T-helper 2 cell (primary cell): ENCODE measurements at places on chromosomes 13 and 19.

GRCh38 chr13:70391678-70392077 lies 283.4 kb upstream of the KLHL1 start:
- no peak for DNase-seq

GRCh38 chr19:46862503-46862834 lies 1.7 kb downstream of the ARHGAP35 start:
- DNase-seq, result no peak

DNA sequence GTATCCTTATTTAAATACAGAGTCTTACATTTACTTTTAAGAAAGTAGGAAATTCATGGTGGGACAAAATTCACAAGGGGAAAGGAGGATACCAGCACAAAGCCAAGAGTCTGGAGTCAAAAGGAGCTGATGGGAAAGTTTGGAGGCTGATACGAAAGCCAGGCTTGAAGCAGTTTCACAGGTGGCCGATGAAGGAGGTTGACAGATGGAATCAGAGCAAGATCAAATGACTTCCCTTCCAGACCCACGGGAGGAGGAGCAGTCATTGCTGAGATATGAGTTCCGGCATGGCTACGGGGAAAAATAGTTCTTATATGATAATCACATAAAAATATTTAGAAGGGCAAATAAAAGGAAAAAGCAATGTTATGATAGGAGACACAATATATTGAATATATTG lies 65.0 kb downstream of the DGKH start:
- no peak for DNase-seq

- DNase-seq, result no peak
Observed at GRCh38 chr19:17469092-17469480, 1.2 kb upstream of the SLC27A1 start.

GRCh38 chr13:29802621-29803020 lies 47.8 kb downstream of the UBL3 start:
- no peak for DNase-seq

DNA sequence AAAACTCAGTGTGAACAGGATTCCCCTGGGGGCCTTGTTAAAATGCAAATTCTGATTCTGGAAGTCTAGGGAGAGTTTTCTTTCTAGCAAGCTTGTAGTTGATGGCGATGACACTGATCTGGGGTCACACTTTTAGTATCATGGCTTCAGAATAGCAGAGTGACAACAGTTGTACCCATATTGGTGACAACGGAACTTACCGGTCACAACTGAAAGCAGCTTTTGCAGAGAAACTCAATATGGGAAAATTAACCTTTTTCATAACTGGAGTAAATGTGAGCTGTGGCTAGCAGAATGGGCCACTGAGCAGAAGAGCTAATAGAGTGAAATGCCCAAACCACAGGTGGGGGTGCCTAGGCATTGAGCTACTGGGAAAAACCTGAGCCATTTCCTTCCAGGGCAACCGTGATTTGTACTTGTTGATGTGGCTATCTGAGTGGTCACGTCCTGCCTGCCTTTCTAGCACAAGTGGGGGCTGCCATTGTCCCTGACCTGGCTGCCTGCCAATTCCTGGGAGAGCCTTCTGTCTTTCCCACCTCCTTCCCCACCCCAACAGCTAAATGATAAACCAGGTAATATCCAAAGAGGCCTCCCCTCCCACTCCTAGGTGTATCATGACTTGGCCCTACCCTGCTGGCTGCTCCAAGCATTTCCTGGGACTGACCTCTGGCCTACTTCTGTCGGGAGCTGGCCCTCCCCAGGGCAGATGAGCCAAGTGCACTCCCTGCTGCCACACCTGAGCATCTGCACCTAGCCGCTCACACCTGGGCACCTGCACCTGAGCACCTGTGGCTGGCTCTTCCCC lies 1.7 kb upstream of the SLC10A2 start:
- no peak for DNase-seq

DNA sequence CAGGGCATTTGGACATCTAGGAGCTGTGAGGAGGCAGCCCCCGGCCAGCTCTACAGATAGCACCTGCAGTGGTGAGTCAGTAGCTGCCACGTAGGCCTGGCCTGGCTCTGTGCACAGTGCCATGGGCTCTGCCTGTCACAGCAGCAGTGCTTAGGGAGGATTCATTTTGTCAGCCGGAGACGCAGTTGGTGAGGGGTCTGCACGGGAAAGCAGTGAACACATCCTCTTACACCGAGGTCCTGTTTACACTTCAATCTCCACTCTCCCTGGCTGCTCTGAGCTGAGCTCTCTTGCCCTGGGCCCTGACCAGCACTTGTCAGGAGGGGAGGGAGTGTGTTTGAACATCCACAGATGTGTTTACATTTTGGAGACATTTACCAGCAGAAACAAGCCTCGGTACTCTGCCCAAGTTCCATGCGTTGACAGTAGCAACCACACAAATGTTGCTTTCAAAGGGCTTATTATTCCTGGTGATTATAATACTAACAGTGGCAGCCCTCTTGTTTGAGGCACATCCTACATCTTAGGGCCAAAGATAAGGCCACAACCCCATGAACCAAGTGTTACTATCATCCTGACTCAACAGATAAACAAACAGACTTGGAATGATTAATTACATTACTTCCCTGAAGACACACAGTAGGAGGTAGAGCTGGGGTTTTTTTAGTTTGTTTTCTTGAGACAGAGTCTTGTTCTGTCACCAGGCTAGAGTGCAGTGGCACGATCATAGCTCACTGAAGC lies 148.9 kb downstream of the USP12 start:
- DNase-seq, result no peak

GRCh38 chr19:53945441-53945840 lies 17.3 kb upstream of the CACNG8 start:
- DNase-seq, result no peak

GRCh38 chr19:4139614-4140236 lies 13.7 kb upstream of the CREB3L3 start:
- DNase-seq, result peak; percentile 86

DNA sequence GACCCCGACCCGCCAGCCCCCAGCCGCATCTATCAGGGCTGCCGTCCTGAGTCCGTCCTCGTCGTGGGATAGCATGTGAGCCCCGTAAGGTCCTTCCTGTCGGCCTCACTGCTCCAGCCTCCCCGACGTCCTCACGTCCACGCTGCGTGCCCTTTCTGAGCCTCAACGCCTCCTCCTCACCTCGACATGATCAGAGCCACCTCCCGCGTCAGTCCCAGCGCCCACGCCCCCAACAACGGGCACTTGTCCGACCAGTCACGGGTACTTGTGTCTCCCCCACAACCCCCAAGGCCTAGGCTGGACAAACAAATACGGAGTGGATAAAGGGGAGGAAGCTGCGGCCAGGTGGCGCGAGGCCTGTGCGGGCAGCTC lies 665 bp downstream of the ZNF497 start:
- DNase-seq, result no peak

GRCh38 chr19:28386066-28386465 lies 826.9 kb downstream of the UQCRFS1 start:
- no peak for DNase-seq

- no peak for DNase-seq
Observed at GRCh38 chr13:43042410-43042921, 19.1 kb downstream of the DNAJC15 start.

DNA sequence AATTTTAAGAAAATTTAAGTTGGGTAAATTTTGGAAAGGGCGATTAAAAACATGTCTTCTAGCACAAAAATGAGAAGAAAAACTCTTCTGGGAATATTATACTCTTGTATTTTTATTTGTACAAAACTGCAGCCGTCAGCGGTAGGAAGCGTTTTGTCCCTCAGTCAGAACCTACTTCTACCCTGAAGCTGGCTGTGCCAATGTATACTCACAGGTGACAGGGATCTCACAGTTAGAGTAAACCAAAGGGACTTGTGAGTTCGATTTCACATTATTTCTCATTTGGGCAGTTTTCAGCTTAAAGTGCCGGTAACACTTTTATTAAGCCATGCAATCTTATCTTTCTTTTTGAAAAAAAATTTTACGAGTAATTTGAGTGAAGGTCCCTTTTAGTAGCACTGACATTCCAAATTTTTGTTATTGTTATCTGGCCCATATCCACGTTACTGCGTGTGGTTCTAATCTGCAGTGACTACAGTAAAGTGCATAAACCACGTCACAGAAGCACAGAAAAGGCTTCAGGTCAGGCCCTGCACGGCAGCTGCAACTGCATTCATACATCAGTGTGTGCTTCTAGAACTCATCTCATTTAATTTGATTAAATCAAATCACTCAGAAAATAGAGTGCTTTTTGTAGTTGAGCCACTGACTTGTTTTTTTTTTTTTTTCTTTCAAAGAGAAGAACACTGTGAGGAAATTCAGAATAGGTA lies 387.3 kb downstream of the LIG4 start:
- no peak for DNase-seq

DNA sequence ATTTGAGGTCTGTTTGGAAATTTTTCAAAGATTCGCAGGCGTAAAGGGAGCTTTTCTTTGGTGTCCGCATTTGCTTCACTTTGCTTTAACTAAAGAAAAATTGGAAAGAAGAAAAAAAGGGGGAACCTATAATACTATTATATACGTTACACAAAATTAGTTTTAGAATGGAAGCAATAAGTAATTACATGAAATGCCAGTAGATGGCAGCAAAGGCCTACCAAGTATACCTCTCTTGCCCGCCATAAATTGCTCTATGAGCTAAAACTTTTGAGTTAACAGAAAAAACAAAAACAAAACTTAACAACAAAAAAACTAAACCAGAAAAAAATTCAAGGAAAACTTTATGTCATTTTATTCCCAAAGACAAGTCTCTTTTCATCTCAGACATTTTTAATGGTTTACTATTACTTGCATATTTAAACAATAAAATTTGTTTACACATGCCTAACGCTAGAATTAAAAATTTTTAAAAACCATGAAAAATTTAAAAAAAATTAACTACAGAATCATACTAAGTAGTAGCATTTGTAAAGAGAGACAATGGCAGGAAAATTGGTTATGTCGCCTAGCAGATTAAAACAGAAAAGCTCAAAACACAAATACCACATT lies 271.4 kb downstream of the NALCN start:
- no peak for DNase-seq

GRCh38 chr19:2070436-2070827 lies 19.4 kb upstream of the MKNK2 start:
- no peak for DNase-seq

DNA sequence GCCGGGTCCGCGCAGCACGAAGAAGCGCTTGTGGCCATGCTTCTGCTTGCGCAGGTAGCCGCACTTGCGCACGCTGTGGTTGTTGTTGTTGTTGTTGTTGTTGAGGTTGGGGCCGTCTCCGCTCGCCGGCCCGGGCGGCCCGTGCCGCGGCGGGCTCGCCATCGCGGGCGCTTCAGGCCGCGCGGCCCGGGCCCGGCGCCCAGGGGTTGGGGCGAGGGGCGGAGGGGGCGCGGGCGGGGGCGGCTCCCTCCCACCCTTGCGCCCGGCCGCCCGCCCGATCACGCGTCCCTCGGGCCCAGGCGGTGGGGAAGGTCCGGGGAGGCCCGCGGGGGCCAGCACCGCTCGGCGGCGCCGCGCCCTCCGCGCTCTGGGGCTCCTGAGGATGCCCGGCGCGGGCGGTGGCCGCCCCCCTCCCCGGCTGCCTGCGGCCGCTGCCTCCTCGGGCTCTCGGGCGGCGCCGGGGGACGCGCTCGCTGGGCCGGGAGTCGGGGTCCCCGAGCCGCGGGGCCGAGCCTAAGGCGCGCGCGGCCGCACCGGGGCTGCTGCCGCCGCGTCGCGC lies 412 bp downstream of the IRS2 start:
- DNase-seq, result peak; percentile 75
